Gastrocnemius medialis (tissue), 4 donors: ENCODE measurements at places on chromosomes 2 and 18. TPM values are rescaled to one million over a fixed set of nuclear protein-coding genes. Genes with fewer than 3 reads are reported as not detected.

GRCh38 chr2:43318791-43319190, 92.4 kb upstream of the ZFP36L2 start:
- peaks cover 16% of the 10 kb centered on the region for H3K4me1 ChIP-seq
- no peaks in the 10 kb centered on the region for H3K36me3 ChIP-seq
- DNase-seq = no peak
- no peaks in the 10 kb centered on the region for H3K27me3 ChIP-seq
- no peak overlapping the region for H3K27ac ChIP-seq
- no peak overlapping the region for H3K4me3 ChIP-seq

GRCh38 chr2:180664507-180664906, 315.9 kb upstream of the UBE2E3 start:
- DNase-seq = no peak
- H3K4me3 ChIP-seq = no peak overlapping the region
- no peak overlapping the region for H3K27ac ChIP-seq
- no peaks in the 10 kb centered on the region for H3K4me1 ChIP-seq

The CHRND gene
- total RNA-seq = 97.0 TPM

The BCL11A gene
- total RNA-seq = 1.0 TPM

DNA sequence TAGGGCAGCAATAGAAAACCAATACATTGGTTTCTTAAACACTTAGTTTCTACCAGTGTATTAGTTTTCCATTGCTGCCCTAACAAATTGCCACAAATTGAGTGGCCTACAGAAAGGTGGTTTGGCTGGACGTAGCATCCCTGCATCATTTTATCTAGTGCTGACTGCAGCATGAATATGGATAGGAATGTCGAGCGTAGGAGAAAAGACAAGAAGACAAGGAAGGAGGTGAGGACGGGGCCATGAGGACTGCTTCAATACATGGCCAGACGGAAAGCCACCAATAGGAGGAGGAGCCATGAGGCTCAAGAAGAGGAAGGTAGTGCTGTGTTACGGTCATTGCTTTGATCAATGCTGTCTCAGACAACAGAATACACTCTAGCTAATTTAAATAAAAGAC, 154.5 kb upstream of the NDUFV2 start:
- no peak for DNase-seq
- H3K27me3 ChIP-seq = no peaks in the 10 kb centered on the region
- H3K4me3 ChIP-seq = no peak overlapping the region
- H3K27ac ChIP-seq = no peak overlapping the region
- no peaks in the 10 kb centered on the region for H3K4me1 ChIP-seq

The LYPD1 gene
- not detected for total RNA-seq

- peaks cover 9% of the 10 kb centered on the region for H3K4me1 ChIP-seq
- H3K4me3 ChIP-seq = no peak overlapping the region
- no peaks in the 10 kb centered on the region for H3K27me3 ChIP-seq
- H3K27ac ChIP-seq = no peak overlapping the region
Measured at GRCh38 chr18:36328385-36328858, 30.9 kb downstream of the FHOD3 start.

- peaks cover 7% of the 10 kb centered on the region for H3K4me1 ChIP-seq
- H3K27me3 ChIP-seq = no peaks in the 10 kb centered on the region
- H3K4me3 ChIP-seq = no peak overlapping the region
- DNase-seq = no peak
Measured at GRCh38 chr18:48000701-48001100, 70.2 kb upstream of the SMAD2 start.

DNA sequence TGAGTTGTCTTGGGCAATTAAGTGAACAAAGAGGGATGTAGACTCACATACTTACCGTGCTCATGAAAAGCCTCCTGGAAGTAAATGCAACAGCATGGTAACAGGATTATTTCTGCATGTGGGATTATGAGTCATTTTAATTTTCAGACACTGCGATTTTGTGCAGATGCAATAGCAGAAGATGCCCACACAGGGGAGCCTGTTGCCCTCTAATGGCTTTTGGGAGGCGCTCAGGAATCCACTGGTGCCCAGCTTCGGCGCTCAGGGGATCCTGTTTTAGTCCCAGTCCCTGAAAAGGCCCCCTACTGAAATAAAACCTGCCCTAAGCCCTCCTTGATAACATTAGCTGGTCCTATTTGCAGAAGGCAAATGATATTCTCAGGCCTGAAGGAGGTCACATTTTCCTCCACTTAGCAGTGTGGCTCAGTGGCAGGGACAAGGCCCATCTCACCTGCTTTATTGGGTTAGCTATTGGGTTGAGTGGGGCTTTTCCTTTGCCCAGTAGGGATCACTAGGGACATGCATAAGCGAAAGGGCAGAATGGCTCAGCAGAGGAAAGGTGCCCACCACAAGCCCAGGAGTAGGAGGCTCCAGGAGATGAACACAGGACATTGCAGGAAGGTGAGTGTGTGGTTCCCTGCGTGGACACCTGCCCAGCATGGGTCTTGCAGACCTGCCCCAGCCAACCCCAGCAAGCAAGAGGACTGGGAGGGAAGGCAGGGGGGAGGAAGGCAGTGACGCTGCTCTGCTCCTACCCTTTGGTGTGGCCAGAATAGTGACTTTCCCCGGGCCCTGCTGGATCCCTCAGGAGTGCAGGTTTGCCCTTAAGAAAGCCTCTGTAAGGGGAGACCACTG, 26.5 kb upstream of the KCNS3 start:
- DNase-seq = peak; percentile 37
- no peaks in the 10 kb centered on the region for H3K36me3 ChIP-seq
- H3K4me3 ChIP-seq = no peak overlapping the region
- no peaks in the 10 kb centered on the region for H3K27me3 ChIP-seq

DNA sequence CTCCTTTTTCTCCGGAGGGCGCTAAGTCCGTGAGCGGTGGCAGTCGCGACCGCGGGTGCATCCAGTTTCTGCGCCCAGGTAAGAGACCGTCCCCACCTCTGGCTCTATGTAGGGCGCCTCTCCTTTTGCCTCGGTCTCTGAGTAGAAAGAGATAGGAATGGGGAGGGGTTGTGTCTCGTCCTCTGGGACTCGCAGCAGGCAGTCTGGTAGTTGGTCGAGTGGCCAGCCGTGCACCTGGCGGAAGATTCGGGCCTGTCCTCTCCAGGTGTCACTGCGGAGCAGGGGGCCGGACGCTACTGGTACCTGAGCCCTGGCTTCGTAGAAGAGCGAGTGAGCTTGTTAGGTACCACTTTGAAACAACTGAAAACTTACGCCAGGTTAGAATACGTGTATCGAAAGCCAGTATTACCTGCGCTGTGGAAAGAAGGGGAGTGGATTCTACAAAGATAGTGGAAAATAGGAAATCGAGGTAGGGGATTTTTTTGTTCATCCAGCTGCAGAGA, 403 bp downstream of the MAP2 start:
- H3K4me1 ChIP-seq = peaks cover 6% of the 10 kb centered on the region
- H3K27ac ChIP-seq = peak overlapping the region; percentile 62
- no peaks in the 10 kb centered on the region for H3K36me3 ChIP-seq
- H3K4me3 ChIP-seq = peak overlapping the region; percentile 69
- no peaks in the 10 kb centered on the region for H3K27me3 ChIP-seq

DNA sequence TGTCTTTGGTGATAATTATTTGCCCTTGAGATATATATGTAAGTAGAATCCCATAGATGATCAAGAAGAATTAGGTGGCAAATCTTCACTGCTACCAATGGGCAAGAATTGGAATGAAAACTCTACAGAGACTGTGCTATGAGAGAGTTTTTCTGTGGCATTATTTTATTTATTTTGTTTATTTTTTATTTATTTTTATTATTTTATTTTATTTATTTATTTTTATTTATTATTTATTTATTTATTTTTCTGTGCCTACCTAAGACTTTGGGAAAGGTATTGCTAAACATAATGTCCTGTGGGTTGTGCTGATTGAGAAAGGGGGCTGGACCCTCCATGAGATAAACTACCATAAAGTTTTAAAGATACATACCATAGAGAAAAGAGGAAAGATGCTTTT, 16.6 kb upstream of the NR4A2 start:
- H3K27ac ChIP-seq = no peak overlapping the region
- no peaks in the 10 kb centered on the region for H3K36me3 ChIP-seq
- H3K27me3 ChIP-seq = no peaks in the 10 kb centered on the region
- no peaks in the 10 kb centered on the region for H3K4me1 ChIP-seq
- H3K4me3 ChIP-seq = no peak overlapping the region
- no peak for DNase-seq
